NCI-H1092 (cell line): ENCODE measurements at places on chromosomes 6 and 20.

DNA sequence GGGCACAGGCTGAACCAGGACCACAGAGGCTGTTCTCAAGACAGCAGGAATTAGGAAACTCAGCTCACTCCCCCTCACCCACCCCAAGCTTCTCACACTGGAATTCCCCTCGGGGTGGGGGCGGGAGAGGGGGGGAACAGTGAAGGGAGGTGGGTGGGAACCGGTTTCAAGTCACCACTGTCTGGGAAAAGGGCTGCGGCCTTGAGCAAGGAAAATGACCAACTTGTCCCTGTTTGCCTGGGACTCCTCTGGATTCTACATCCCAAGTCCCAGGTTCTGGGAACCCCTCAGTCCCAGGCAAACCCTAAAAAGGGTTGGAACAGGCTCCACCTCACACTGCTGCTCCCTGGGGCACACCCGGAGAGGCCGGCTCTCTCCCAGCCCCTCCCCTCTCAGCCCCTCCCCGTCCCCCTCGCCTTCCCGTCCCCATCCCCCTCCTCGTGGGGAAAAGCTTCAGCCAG lies 230.7 kb downstream of the TFAP2C start:
- no peak for DNase-seq

GRCh38 chr6:38185244-38185643 lies 365.7 kb downstream of the ZFAND3 start:
- DNase-seq: no peak

- DNase-seq: no peak
Measured at GRCh38 chr20:10603971-10604864, 69.6 kb downstream of the JAG1 start.

DNA sequence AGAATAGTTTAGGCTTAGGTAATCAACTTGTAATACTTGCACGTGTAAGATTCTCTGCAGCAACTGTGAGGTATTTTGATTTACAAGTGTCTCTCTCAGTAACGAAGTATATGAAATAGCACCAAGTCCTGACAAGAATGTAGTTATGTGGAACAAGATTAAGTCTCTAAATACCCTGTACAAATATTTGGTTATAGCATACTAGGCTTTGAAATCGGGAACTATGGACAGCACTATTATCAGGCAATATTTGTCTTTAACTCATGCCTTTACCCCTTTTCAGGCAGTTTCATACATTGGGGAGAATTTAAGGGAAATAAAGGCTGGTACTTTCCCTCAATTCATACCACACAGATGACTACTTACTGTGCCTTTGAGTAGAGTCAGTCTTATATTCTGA lies 93.2 kb downstream of the GRIK2 start:
- no peak for DNase-seq
